AG08395 (cell line): ENCODE measurements at places on chromosomes 5 and 9.

DNA sequence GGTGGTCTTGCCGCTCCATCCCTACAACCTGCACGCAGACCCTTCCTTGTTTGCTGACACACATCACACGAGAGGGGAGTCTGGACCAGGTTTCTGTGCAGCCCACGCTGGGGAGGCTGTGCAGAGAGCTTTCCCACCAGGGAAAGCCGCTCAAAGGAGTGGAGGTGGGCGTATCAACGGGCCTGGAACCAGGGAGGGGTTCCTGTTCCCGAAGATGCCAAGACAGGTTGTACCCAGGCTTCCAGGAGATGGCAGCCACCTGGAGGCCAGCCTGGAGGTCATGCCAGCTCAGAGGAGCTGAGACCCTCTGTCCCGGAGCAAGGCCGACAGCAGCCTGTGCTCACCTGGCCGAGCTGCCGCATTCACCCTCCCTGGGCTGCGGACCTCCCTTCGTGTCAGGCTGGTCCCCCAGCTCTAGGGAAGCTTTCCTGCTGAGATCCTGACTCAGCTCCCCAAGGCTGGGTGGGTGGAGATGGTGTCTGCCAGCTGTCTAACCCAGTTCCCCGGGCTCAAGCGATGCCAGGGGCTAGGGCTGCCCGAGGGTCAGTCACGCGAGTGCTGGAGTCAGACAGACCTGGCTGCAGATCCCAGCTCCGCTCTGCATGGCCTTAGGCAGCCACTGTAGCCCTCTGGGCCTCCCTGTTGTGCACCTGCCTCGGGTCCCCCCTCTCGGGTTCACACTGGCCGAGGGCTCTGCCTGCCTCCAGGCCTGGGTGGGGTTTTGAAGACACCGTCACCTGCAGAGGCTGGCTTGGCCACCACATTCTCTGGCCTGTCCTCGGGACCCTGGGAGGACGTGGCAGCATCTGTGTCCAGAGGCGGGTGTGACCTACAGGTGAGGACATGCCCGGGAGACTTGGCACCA, 28.5 kb upstream of the QSOX2 start:
- DNase-seq: no peak

DNA sequence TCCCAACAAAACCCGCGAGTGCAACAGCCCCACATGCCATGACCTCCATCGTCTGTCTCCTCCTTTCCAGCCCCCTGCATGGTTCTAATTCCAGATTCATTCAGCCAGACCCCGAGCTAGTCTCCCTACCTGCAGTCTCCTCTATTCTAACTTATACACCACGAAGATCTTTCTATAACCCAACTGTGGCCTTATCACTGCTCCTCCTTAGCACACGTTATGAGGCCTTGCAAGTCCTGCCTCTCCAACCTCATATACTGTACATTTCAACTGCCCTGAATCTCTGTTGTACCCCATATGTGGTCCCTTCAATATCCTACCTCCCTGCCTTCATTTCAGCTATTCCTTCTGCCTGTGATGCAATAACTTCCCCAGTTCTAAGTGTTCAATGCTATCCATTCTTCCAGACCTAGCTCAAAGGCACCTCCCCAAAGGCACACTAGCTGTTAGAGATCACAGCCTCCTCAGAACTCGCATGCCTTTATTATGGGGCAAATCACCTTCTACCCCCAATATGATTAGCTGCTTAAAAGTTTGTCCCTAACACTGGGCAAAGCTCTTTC, 215.1 kb upstream of the TRIM32 start:
- DNase-seq: no peak

DNA sequence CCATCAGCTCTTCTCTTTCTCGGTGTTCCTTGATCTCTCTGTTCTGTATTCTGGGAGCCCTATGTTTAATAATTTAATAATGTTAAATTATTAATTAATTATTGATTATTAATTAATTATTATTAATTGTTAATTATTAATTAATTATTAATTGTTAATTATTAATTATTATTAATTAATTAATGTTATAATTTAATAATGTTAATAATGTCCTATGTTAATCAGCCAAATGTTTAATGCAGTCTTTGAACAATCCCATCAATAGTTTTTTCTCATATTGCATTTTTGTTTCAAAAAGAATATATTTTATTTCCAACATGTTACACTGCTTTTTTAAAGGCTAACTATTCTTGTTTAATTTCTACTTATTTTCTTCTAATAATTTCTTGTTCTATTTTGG, 26.2 kb downstream of the MGAT1 start:
- DNase-seq: no peak

GRCh38 chr5:32168460-32169033, 5.6 kb downstream of the GOLPH3 start:
- no peak for DNase-seq

GRCh38 chr5:39257554-39257953, 38.2 kb upstream of the FYB1 start:
- DNase-seq: no peak

GRCh38 chr5:150407096-150407720, 5.5 kb downstream of the CD74 start:
- no peak for DNase-seq

DNA sequence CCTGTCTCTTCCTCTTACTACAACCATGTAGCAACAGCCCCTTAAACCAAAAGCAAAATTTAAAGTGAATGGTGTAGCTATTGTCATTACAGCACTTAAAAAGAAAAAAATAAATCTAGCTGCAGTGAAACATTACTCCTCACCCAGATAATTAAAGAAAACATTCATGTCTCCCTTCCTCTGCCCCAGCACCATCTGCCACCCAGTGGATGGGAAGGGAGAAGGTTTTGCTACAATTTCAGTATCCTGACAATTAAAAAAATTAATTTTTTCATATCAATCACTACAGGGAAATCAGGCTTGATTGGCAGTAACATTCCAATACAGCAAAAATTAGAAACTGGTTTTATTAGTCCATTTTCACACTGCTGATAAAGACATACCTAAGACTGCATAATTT, 147.4 kb upstream of the PUM3 start:
- no peak for DNase-seq

DNA sequence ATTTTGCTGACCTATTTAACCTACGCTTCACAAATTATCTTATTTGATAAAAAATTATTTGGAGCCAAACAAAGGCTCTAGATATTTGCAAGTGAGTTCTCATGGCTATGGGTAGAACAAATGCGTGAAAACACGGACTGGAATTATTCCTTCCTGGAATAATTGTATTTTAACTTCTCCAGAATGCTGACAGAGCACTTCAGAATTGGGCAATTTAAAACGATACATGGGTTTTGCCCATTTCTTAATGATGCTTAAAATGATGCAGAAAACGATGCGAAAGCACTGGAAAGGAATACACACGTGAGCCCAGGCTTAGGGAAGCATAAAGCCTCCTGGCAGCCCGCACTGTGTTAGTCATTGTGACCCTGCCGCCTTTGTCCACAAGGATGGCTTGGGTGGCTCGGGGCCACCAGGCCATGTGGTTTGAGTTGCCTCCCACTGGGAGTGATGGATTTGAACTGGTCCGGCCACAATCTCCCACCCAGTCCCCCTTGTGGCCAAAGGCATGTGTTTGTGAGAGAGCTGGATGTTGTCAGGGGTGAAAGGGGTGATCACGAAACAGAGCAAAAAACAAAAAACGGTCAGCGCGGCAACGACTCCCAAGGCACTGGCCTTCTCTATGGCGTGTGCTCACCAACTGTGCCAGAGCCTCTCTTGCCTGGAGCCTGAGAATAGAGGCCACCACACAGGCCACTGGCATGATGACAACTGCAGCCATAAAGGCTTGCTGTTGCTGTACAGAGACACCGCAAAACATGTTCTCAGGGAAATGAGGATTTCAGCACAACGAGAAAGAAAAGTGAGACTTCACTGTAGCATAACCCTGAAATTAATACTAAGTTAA, 234.2 kb upstream of the ADAMTS16 start:
- no peak for DNase-seq

- no peak for DNase-seq
Observed at GRCh38 chr5:13558408-13558807, 386.1 kb downstream of the DNAH5 start.

DNA sequence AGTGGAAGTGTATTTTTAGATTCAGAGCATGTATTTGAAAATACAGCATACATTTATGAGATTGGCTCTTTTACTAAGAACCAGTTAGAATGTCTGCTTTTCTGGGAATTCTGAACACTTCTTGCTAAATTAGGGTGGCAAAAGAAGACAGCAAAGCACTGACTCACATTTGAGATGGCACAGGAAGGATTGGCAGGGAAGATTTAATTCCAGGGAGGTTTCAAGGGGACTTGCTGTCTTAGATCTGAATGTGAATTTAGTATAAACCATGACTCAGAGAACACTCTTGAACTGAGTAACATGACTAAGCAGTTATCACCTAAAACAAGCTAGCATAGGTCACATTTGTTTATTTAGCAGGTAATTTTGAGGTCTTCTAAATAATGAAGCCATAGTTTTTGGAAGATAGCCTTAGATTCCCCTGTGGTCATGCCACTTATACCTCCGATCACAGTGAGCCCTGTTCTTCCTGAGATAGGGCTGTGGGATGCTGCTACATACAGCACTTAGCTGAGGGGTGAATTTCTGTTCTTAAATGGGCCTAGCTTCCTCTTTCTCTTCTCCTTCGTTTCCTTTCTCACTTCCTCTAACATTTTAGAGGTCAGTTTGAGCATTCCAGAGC, 173.8 kb downstream of the PCSK1 start:
- DNase-seq: peak; percentile 22

DNA sequence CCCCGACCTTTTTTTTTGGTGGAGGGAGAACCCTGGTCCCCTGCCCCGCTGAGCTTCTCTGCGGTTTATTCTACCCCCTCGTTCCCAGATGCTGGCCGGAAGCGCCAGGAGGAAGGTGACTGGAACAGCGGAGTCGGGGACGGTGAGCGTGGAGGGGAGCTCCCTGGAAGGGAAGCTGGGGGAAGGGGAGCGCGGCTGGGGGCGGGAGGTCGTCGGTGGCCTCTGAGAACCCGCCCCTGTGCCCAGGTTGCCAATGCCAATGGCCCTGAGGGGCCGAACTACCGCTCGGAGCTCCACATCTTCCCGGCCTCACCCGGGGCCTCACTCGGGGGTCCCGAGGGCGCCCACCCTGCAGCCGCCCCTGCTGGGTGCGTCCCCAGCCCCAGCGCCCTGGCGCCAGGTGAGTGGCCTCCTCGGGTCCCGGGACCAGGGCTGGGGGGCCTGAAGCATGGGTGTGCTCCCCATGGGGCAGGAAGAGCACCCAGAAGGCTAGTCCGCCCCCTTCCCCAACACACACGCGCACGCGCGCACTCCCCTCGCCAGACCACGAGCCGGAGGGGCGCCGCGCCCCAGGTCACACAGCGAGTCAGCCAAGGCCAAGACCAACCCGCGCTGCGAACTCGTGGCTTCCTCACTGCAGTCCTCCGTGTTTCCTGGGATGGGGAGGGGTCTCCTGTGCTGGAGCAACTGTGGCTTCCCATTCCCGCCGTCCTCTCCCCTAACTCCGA, 10.6 kb downstream of the MYOZ3 start:
- DNase-seq: no peak

GRCh38 chr5:157510682-157511081, 50.7 kb downstream of the NIPAL4 start:
- DNase-seq: no peak

DNA sequence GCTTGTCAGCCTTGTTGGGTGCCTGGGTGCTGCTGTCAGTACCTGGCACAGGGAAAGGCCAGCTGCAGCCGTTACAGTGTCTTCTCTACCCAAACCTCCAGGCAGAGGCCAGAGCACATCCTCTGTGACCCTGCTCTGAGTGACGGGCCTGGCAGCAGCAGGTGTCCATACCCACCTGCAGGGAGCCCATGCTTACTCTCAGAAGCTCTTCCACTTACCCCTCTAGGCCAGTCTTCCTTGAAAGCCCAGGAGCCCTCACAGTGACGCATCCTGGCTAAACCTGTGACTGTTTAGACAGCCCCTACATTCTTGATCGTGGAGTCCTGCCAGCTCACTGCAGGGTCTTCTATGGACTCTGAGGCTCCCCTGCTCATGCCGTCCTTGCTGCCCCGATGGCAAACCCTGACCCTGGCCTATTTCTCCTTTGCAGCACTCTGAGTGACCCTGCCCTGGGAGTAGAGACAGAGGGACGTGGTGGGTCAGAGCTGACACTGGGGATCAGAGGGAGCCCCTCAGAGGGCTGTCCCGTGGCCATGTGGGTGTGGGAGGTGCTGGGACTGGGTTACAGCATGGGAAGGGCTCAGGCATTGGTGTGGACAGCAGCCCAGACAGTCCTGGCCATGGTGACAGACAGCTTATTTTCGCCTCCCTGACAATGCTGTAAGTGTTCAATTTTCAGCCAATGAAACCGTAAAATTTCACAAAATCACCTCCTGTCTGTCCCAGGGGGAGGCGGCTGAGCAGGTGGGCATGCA, 67.6 kb upstream of the RNF130 start:
- DNase-seq: no peak

DNA sequence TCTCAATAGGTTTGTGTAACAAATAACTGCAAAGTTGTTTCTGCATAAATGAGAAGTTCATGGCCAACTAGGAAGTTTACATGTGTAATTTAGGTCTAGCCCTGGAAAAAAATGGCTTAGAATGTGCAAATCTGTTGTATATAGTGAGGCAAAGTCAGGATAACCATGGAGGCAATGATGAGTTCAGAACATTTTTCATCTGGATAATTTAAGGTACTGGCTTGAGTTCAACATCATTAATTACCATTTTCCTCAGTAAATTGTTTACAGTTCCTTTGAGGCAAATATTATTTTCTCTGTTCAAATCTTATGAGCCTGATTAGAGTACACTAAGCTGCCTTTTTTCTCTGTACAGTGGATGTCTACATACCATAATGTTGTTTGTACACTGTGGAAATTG, 1259.0 kb upstream of the NUDT12 start:
- no peak for DNase-seq

GRCh38 chr9:136729144-136729543, 13.6 kb downstream of the LCN10 start:
- DNase-seq: no peak

GRCh38 chr9:113471143-113471542, 7.6 kb downstream of the RGS3 start:
- DNase-seq: no peak

DNA sequence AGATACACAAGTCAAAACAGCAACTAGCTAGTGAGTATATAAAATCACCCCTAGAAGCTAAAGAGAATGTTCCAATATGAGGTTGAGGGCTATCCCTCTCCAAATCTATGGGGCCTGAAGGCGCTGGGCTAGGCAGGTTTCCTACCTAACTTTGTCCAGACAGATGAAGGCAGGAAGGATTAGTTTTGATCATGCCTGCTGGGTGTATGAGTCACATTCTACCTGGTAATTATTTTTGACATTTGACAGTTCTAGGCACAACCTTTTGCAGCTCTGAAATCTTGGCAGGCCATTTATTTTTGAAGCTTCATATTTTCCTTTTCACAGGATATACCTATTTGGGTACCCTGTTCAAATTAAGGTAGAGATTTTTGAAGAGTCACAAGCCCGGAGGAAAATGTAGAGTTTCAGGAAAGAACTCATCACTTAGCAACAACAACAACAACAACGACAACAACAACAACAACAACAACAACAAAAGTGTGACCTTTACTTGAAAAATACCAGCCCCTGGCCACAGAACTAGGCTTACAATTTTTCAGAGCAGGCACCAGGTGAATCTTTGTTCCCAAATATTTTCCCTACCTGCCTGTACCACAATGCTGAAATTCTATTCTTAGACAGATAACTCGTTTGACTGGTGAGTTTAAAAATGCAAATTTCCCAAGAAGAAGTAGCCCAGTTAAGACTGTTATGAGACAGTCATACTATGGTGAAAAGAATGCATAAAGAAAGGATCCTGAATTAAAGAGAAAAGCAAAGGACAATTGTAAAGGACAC, 175.5 kb upstream of the TUT7 start:
- no peak for DNase-seq

GRCh38 chr5:126613941-126614592, 13.3 kb downstream of the PHAX start:
- DNase-seq: no peak
